ENCODE measurements at places on chromosomes 1 and 21. TPM values are rescaled to one million over a fixed set of nuclear protein-coding genes. Genes with fewer than 3 reads are reported as not detected.

DNA sequence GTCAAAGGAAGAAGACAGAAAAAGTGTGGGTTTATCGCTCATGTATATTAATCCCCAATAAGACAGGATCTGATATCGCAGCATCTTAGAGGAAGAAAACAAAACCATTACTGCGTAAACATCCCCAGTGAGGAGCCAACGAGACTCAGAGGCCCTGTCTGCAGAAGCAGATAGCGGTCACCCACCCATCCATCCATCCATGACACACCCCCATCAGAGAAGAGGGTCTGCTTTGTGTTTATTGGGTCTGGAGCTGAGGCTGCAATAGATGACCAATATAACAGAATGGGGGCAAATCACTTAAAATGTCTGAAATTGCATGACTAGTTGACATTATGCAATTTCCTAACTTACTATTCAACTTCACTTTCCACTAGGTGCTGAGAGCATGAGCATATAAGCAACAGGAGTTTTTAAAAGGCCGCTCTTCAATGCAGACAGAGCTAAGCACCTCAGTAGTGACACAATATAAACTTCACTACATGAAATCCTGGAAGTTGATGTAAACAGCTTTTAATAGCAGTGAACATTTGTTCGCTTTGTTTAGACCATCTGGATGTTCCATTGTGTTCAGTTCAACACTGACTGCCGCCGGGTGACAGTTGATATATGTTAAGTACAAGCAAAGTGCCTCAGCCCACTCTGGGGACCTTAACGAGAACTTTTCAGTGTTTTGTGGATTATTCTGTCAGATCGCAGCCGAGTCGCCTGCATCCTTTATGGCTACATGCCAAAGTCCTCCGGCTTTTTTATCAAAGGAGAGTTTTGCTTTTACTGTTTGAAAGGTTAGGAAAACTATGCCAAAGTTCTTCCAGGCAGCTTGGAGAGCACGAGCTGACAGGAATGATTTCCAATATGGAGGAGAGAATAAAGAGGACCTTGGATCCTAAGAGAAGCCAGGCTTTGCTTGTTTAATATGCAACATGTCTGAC is 167.5 kb downstream of the ZNF281 start:
- peaks cover 8% of the 10 kb centered on the region for H3K4me1 ChIP-seq
- DNase-seq, result no peak
- no peaks in the 10 kb centered on the region for H3K27me3 ChIP-seq

Gene SYTL1
- 15.5 TPM for total RNA-seq

GRCh38 chr1:29315262-29315661 is 78.9 kb downstream of the PTPRU start:
- H3K36me3 ChIP-seq, result peaks cover 26% of the 10 kb centered on the region
- no peak overlapping the region for H3K27ac ChIP-seq
- H3K4me1 ChIP-seq, result peaks cover 13% of the 10 kb centered on the region
- no peaks in the 10 kb centered on the region for H3K27me3 ChIP-seq
- no peak overlapping the region for H3K4me3 ChIP-seq

Gene EXOSC10
- 104 TPM for total RNA-seq

DNA sequence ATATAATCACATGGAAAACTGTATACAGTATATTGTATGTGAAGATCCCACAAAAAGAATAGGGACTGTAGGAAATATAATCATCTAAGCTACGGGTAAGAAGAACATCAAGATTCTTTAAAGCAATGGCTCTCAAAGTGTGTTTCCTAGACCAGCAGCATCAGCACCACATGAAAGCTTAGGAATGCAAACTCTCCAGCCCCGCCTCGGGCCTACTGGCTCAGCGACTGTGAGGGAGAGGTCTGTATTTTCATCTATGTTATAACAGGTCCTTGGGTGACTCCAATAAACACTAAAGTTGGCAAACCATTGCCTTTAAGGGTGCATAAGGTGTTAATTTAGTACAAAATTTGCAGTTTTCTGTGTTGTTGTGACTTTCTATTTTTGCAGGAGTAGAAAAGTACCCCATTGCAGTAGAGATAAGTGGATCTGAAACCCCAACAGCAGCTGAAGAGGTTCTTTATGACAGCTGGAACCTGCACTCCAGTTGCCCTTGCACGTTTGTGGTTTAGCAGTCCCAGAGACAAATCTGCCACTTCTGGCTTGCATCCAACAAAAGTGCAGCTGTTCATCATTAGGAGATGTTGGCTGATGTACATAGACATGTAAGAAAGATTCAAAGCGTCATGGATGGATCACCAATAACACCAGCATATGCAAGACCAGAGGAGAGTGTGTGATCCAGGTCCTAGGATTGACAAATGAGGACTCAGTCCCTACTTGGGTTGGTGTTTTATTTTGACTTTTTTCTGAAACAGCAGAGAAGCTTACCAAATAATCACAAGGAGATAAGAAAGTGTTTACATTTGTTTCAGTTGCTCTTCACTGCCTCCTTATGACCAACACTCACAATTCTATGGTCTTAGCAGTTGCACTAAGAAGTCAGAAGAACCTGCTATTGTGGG is 15.9 kb upstream of the IFNAR1 start:
- H3K4me1 ChIP-seq, result peaks cover 7% of the 10 kb centered on the region
- no peak overlapping the region for H3K27ac ChIP-seq
- H3K27me3 ChIP-seq, result no peaks in the 10 kb centered on the region
- no peak for DNase-seq
- H3K4me3 ChIP-seq, result no peak overlapping the region
- H3K36me3 ChIP-seq, result no peaks in the 10 kb centered on the region

Gene CAMK1G
- total RNA-seq, result 2.7 TPM

DNA sequence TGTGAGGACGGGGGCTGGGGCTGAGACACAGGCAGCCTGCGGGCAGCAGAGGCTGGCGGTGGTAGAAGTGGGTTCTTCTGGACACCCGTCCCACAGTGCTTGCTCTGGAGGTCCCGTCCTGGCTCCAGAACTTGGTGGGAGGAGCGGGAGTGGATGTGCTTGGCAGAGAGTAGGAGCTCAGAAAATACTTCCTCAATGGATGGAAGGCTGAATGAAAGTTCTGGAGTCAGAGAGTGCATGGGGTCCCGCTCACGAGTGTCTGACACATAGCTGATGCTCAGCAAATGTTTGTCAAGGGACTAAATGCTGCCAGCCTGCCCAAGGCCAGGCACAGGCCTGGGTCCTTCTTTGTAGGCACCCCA is 13.4 kb upstream of the NES start:
- H3K27me3 ChIP-seq, result peaks cover 4% of the 10 kb centered on the region
- H3K4me3 ChIP-seq, result peak overlapping the region; percentile 24
- no peak for DNase-seq

Gene ESPN
- 54.0 TPM for total RNA-seq

DNA sequence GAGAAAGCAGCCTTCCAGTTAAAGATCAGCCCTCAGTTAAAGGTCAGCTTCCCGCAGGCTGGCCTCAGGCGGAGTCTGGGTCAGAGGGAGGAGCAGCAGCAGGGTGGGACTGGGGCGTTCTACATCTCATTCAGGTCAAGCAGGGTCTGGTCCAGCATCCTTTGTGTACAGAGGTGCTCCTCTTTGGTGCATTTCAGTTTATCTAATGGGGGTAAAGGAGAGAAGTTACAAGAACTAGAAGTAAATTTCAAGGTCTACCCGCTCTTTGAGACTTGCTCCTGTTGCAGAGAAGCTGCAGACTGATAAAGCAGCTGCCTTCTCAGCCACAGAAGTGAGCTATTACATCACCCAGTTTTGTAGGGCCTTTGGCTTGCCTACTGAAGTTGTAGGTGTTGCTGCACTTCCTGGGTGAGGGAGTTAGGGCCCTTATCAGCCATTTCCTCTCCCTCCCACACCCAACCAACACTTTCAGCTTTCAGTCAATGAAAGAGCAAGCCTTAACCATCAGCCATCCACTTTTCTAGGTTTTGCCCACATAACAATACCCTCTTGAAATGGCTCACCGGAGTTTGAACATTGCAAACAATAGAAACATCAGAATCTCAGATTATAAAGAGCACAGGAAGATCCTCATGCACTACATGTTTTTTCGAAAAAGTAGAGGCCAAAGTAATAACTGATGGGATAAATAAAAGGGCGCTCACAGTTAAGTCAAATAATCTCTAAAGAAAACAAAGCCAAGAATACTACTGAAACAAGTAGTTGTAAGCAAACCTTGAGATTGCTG is 2.8 kb upstream of the NUP210L start:
- no peak overlapping the region for H3K4me3 ChIP-seq
- peaks cover 30% of the 10 kb centered on the region for H3K36me3 ChIP-seq

GRCh38 chr1:107138166-107138565 is 2.7 kb upstream of the NTNG1 start:
- peaks cover 42% of the 10 kb centered on the region for H3K27me3 ChIP-seq
- no peak for DNase-seq
- H3K4me1 ChIP-seq, result peaks cover 13% of the 10 kb centered on the region
- H3K27ac ChIP-seq, result no peak overlapping the region
- no peaks in the 10 kb centered on the region for H3K36me3 ChIP-seq

GRCh38 chr1:231376875-231377549 is 38.9 kb downstream of the SPRTN start:
- no peak for DNase-seq
- no peaks in the 10 kb centered on the region for H3K36me3 ChIP-seq
- H3K4me3 ChIP-seq, result no peak overlapping the region
- H3K27ac ChIP-seq, result peak overlapping the region; percentile 62

DNA sequence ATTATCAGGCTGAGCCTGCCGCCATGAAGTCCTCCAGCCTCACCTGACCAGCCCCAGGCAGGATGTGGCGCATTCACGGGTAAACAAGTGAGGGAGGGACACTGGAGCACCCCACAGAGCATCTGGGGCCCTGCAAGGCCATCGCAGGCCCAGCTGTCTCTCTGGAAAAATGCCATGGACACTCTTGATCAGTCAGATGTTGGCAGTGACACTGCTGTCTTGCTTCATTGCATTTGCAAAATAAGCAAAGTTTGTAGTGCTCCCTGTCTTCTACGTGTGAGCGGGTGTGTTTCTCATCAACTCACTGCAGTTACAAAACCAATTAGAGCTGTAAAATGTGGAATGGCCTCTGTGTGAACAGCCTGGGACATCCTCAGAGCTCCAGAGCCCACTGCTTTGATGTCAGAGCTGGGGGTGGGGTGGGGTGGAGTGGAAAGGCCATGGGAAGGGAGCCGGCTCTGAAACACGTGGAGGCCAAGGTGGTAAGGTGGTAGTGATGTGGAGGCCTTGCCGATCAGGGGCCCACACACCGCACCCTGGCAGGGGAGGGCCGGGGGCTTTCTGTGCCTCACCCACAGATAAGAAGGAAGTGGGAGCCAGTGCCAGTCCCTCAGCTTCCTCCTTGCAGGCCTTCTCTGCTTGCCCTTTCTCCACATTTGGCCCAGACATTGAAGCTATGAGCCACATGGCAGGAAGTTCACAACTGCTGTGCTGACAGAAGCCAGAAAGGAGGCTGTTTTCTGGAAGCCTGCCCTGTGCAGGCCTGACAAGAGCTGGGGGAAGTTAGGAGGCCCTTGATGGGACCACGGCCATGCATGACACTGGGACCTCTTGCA is 254.9 kb downstream of the RHOU start:
- H3K27me3 ChIP-seq, result peaks cover 9% of the 10 kb centered on the region
- H3K27ac ChIP-seq, result no peak overlapping the region
- DNase-seq, result no peak
- H3K4me1 ChIP-seq, result no peaks in the 10 kb centered on the region
- H3K4me3 ChIP-seq, result no peak overlapping the region

Gene NR5A2
- 23.2 TPM for total RNA-seq
